ENCODE measurements at places on chromosomes 4 and X.

- no peak for DNase-seq
Observed at GRCh38 chrX:106963111-106963510, 36.9 kb downstream of the MORC4 start.

- DNase-seq = no peak
Observed at GRCh38 chr4:53043055-53043454, 180.9 kb downstream of the RASL11B start.

DNA sequence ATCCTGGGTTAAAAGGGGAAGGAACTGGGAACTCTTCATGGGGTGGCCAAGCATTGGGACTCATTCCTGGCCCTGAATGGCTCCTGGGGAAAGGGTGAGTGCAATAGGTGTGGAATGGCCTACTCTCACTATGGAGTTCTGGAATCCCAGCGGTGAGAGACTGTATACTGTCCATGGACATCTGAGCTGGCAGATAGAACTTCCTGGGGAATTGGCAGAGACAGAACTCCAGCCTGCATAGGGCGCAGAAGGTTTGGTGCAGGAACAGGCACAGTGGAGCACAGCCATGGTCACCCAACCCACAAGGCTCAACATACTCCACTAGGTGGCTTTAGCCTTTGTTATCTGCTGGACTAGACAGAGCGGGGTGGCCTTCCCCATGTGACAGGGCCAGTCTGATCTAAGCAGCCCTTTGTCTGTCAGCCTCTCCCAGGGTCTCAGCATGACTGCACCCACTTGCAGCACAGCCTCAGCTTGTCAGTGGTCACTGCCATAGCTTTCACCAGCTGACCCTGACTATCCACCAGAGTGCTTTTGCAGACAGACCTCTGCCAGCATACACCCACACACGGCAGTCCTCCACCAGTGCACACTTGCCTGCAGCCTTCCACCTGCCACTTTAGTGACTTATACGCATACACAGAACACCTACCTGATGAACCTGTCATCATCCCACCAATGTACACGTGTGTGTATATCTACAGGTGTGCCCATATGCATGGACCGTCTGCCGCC is 48.4 kb downstream of the TECRL start:
- no peak for DNase-seq

GRCh38 chr4:153346563-153346962 is 2.1 kb downstream of the MND1 start:
- DNase-seq = no peak

DNA sequence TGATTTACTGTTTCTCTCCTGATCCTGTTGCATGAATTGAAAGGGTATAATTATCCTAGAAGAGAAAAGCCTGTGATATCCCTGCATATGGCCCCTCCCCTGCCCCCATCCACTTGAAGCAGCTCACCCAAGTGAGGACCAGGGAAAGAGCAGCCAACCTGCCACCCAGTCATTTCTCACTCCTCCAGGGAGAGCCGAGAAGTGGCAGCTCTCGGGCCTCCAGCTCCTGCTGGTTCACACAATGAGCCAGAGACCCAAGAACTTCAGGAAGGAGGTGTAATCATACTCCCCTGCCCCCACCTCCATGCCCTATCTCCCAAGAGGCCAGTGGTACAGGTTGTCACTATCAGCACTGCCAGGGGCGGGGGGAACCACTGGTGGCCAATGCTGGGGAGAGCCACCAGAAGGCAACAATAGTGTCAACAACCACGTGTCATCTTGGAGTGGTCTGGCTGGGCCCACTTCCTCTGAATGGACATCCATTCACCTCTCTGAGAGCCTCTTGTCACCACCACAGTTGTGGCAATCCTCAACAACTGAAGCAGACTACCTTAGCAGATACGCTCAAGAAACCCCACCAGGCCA is 42.9 kb downstream of the APOO start:
- DNase-seq = no peak

- no peak for DNase-seq
Observed at GRCh38 chrX:131725001-131725654, 181.3 kb downstream of the OR13H1 start.

DNA sequence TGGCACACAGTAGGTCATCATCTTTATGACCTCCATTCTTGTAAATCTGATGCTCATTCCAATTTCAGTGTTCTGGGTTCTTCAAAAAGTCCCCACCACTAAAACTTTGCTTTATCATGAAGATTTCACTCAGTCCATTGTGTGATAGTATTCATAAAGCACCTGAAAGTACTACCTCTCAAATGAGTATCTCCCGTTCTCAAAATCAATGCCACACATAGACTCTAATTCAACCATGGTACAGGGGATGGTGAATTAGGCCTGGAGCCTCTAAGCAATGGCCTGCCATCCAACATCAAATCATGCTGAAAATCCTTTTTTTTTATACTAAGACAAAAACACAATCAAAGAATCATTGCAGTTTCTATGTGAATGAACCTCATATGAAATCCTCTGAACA is 19.4 kb upstream of the WAS start:
- DNase-seq = no peak

- DNase-seq = no peak
Observed at GRCh38 chr4:153622778-153623240, 61.3 kb upstream of the TLR2 start.

All from stimulated activated CD4-positive, alpha-beta T cell treated with anti-CD3 and anti-CD28 coated beads, Interleukin-15, amount 100 ng/mL, for 1 hour (primary cell).